ENCODE measurements at places on chromosomes 11 and 22.

DNA sequence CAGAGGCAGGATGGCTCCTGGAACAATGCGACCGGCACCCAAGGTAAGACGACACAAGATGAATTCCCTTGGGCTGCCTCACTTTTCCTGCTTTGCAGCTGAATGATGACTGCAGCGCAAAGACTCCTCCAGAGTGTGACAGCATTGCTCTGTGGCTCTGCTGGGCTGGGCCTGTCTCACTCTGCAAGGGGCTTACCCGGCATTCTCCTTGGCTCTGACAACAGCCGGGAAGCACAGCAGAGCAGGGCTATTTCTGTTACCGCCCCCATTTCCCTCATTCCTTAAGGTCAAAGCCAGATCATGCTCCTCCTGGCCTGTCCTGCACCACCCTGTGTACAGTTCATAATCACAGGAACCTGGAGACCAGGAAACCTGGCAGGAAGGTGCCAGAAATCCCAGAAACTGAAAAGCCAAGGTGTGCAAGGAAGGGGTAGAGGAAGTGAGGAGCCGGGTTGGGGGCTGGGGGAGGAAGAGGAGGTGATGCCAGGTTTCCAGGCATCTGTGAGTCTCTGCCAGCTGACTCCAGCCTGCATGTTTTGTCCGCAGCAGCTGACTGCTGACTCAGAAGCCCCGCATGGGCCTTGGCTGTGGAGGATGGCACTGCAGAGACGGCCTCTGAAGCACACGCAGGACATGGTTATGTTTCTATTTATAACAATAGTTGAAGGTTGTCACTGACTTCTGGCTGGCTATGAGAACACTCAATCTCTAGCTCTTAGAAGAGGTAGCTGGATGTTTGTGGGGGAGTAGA is 113.6 kb downstream of the MICAL3 start:
- peak; percentile 71 for DNase-seq

- DNase-seq: no peak
Observed at GRCh38 chr11:124837491-124837856, 27.8 kb upstream of the ROBO3 start.

GRCh38 chr11:16184588-16184987 is 171.8 kb downstream of the SOX6 start:
- DNase-seq: no peak

DNA sequence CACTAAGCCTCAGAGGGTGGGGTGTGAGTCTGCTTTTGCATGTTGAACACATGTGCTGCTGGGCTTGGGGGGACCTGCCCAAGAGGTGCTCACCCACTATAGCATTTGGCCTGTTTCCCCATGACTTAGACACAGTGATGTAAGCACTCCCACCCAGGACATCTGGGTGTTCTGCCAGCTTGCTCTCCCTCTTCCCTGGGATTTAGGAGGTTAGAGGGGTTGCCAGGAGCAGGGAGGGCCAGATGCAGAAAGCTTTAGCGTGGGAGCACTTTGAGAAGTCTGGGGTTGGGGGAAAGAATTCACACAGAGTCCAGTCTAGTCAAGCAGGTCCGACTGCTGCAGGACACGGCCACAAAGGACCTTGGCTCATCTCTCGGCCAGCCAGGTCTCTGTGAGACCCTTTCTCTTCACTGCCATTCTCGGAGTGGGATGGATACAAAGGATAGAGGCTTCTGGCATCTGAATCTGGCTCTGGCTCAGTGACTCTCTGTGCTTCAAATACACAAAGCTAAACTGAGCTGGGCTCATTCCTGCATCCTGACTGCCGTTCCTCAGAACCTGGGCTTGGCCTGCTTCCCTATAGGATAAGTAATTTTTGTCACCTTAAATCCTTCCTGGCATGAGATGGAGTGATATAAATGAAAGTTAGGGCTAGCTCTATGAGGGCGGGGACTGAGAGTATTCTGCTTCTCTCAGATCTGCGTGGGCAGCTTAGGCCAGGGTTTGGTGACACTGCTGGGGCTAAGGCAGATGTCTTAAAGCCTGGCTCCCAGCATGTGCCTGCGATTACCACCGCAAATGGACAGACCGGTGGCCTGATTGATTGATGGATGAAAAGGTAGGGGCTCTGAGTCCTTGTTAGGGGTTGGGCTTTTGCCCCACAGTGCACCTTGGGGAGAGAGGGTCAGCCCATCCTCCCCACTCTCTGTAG is 14.5 kb downstream of the USP2 start:
- DNase-seq: no peak

DNA sequence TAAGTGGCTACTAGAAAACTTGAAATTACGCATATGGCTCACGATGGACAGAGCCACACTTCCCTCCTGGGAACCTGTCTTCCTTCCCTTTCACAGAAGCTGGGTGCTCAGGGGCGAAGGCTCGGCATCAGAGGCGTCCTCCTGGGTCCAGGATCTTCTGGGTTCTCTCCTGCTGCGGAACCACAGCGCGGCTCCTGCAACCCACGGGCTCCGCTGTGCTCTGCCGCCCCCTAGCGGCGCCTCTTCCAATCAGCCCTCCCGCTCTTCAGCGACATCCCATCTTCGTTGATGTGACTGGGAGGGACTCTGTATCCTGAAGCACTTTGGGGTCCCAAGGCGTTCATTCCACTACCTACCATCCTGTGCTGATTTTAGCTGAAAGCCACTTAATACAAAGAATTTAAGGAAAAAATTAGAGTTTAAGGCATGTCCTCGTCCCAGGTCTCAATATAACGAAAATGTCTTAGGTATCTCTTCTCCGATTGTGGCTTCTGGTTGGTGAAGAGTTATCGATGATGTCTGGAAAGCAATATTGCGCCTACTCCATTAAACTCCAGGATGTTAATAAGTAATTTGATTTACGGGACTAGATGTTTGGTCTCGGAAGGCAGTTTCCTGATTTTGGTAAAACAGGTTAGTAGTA is 14.8 kb upstream of the RPS3 start:
- DNase-seq: peak; percentile 85

- no peak for DNase-seq
Observed at GRCh38 chr11:44518968-44519550, 46.4 kb upstream of the CD82 start.

GRCh38 chr11:6653097-6653496 is 2.5 kb downstream of the DCHS1 start:
- DNase-seq: no peak

DNA sequence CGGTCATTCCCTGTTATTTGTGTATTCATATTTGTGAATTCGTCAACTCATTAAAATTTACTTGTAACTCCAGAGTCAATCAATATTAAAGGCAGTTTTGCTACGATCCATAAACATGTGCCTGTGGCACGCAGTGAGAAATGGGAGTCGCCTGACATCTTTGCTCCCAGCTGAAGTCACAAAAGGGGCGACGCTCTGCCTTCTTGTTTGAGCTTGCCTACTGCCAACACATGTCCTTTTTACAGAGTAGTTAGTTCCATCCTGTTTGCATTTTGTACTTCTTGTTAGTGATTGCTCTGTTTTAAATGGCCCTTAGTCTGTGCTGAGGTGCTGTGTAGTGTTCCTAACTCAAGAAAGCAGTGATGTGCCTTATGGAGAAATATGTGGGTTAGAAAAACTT is 305.3 kb downstream of the ETS1 start:
- no peak for DNase-seq

GRCh38 chr22:43723816-43724215 is 88.3 kb downstream of the EFCAB6 start:
- no peak for DNase-seq

GRCh38 chr11:72209101-72209500 is 7.5 kb upstream of the FOLR2 start:
- no peak for DNase-seq

- DNase-seq: peak; percentile 52
Observed at GRCh38 chr11:65871811-65872548, 620 bp downstream of the EFEMP2 start.

DNA sequence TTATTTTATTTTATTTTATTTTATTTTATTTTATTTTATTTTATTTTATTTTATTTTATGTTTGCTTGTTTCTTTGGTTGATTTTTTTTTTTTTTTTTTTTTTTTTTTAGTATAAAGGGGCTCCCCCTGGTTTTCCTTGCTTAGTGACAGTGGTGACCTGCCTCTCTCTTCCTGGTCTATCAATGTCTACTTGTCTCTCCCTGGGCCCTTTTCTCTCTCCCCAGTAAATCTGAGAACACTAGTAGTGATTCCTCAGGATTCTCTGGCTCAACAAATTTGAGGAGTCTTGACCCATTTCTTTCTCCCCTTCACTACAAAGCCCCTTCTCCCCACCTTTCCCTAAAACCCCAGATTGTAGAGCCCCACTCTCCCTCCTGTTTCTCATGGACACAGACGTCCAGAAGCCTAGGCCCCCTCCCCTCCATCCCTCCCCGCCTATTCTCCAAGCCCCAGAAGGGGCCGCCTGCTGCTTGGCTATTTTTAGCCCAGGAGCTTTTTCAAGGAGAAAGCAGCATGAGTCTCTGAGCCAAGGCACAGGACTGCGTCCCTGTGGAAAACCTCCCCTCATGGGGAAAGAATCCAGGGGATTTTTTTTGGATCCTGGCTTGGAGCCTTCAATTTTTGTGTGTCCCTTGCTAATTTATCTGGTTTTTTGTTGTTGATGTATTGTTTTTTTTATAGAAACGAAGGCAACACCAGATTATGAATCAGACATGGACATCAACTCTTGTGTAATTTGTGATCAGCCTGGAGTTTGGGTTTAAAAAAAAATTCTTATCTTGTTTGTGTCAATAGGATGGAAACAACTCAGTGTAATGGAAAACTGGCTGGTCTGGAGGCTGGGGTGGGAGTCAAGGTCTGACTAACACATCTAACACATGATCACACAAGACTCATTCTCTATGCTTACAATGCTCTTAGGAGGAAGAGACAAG is 17.5 kb upstream of the ACCSL start:
- DNase-seq: peak; percentile 78

- DNase-seq: peak; percentile 46
Observed at GRCh38 chr11:125591649-125592304, 875 bp upstream of the STT3A start.

GRCh38 chr11:13120691-13121090 is 111.6 kb downstream of the RASSF10 start:
- no peak for DNase-seq

DNA sequence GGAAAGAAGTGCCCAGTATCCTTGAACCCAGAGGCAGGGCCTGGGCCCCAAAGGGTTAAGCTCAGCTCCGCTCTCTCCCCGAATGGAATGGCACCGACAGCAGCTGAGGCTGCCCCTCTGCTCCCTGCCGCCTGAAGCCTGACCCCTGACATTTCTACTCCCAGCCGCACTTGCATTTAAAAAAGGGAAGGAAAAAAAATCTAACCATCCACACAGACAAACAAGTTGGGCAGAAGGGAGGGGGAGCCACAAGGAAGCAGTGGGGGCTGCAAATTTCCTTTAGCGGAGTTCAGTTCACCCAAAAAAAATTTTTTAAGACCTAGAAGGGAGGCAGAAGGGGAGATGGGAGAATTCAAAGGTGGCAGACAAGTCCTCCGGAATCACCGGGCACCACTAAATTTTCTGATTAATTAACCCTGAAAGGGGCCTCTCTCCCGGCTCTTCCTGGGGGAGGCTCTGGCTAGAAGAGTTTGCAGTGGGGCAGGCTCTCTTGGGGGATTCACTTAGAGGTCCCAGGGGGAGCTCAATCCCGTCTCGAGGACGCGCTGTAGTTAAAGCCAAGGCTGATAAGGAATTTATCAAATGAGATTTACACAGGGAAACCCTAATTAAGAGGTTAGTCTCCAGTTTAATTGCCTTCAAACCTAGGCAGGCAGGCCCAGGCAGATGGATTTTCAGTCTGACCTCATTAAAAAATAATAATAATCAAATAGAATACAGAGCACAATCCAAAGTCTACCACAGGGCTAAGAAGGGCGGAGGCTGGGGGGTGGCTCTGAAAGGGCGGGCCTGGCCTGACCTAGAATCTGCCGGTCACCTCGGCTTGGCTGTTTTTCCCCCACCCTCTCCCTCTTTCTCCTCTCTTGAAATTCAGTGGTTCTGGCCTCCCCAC is 25.6 kb downstream of the MN1 start:
- no peak for DNase-seq

- no peak for DNase-seq
Observed at GRCh38 chr22:38204784-38205183, 3.0 kb downstream of the MAFF start.

- DNase-seq: no peak
Observed at GRCh38 chr11:7518811-7519562, 5.2 kb downstream of the PPFIBP2 start.

- no peak for DNase-seq
Observed at GRCh38 chr11:86511086-86511551, 136.4 kb downstream of the CCDC81 start.

Data from ovary (tissue), 10 donors.